ENCODE measurements at places on chromosomes 4 and X.

- DNase-seq, result no peak
Observed at GRCh38 chr4:85929961-85930665, 429.7 kb downstream of the MAPK10 start.

- no peak for DNase-seq
Observed at GRCh38 chr4:145545538-145546174, 64.0 kb downstream of the SMAD1 start.

GRCh38 chrX:136647677-136648360 lies at the start of gene CD40LG:
Gene CD40LG, plus strand, starts transcription at chrX:136648158. Its CDS starts 91 bp downstream, at chrX:136648249.
- no peak for DNase-seq

DNA sequence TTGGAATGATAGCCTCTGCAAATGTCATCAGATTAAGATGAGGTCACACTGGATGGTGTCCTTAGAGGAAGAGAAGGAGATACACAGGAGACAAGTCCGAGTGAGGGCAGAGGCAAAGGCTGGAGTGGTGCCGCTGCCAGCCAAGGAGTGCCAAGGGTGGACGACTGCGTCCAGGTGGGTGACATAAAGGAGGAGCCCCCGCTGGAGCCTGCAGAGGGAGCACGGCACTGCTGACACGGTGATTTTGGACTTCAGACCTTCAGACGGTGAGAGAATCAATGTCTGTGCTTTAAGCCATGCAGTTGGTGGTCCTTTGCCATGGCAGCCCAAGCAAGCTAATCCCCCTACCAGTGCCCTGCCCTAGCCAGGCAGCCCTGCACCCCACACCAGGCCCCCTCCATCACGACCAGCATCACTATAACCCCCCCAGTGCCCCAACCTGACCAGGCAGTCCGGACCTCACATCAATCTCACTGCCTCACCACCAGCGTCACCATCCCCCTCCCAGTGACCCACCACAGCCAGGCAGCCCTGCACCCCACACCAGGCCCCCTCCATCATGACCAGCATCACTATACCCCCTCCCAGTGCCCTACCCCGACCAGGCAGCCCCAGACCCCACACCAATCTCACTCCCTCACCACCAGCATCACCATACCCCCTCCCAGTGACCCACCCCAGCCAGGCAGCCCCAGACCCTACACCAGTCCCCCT lies 130.0 kb downstream of the HMX1 start:
- no peak for DNase-seq

- no peak for DNase-seq
Observed at GRCh38 chr4:21879187-21879586, 69.4 kb downstream of the KCNIP4 start.

GRCh38 chr4:77209012-77209411 lies 52.0 kb downstream of the CCNG2 start:
- no peak for DNase-seq

- no peak for DNase-seq
Observed at GRCh38 chr4:80417019-80417418, 81.5 kb downstream of the CFAP299 start.

- DNase-seq, result no peak
Observed at GRCh38 chr4:88429401-88429800, 27.5 kb upstream of the HERC5 start.
